AG09309 (cell line): ENCODE measurements at places on chromosomes 7 and 10.
A peak's percentile ranks its signal among the peaks of the same experiment; 100 is the strongest.

DNA sequence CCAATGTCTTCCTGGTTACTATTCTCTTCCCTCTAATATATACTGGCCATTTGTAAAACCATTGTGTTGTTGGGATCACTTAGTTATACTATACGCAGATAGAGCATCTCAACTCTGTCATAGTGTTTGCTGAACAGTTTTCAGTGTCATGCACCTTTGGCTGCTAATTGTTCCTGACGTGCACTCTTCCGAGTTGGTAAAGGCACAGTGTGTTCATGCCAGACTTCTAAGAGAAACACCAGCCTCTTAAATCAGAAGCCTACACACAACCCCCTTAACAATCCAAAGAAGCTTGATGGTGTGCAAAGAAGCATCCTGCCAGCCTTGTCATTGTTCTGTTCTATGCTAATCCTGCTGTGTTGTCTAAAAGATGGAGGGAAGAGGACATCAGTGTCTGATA, 131.1 kb downstream of the MAPK8 start:
- no peak for DNase-seq

DNA sequence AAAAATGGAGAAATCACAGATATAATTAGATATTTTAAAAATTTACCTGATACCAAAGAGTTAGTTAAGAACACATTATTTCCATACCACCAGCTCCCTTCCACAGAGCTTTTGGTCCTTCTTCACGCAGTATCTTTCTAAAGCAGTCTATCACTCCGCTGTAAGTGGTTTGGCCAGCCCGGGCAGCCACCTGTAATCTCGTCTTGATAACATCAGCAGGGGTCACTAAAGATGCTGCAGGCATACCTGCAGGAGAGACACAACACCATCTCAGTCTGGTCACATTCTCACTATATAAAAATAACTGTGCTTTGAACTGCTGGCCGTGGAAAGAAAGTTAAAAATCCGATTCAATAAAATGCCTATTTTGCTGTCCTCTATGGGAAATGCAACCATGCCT, 200.1 kb downstream of the SLC25A13 start:
- no peak for DNase-seq

DNA sequence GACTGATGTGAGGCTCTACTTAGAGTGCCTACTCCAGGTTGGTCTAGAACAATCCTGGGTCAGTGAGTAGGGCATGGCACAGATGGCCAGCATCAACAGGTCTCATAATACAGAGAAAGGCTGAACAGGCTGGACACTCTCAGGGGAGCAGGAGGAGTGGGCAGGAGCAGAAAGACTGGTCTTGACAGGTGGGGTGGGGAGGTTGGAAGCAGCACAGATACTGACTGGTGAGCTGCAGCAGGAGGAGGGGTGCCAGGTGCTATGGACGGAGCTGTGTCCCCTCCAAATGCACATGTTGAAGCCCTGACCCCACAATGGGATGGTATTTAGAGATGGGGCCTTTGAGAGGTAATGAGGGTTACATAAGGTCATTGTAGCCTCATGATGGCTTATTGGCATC, 190.4 kb upstream of the PLXNA4 start:
- no peak for DNase-seq

DNA sequence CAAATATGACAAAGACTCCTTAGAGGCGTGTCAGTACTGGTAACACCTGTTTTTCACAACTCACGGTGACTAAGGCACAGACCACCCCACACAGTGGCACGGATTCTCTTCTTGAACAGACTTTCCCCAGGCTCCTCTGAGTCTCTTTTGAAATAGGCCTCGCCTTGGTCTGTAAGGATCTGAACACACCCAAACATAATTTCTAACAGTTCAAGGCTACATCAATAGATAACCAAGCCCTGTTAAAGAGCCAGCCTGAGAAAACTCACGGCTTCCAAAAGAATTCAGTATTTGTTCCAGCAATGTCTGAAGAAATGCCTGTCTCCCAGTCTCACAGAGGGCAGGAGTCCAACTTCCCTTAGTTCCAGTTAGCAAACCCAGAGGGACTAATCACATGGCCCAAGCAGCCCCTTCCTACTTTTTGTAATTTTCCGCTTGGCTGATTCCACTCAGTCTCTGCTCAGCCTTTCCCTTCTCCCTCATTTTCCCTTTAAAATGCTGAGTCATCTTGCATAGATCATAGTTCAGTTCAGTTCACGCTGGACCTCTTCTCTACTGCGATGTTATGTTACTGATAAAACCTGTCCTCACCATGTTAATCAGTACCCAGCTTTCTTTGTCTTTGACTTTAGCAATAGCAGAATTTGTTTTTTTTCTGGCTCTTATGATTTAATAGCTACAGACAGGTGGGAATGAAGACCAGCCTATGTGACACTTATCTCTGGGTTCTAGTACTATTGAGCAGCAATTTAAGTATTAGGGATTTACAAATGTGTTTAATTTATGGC, 22.6 kb upstream of the AKR1C3 start:
- DNase-seq = peak; percentile 63

- DNase-seq = no peak
Measured at GRCh38 chr7:151139791-151140190, 27.7 kb downstream of the GBX1 start.

GRCh38 chr7:3998060-3998459, 684.0 kb upstream of the FOXK1 start:
- DNase-seq = no peak

DNA sequence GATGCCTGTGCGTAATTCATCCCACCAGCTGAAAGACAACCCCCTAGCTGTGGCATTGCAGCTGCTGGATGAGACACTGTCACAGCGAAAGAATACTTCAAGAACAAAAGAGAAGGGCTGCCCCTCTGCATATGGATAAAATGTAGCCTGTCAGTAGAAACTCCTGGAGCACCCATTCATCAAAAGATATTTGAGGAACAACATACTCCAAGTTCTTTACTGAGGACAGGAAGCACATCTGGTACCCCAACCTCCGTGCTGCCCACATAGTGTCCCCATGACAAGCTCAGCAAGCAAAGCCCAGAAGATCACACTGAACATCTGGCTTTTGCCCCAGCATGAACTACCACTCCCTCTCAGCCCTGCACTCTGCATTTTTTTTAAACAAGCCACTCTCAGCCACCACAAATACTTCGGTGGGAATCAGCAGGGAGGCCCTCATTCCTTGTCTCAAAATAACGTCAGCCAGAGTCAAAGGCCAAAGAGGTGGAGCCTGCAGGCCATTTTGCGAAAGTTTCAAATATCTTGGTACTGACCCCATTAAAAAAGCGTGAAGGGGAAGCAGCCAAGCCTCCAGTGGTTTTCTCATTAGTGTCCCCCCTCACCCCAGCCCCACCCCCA, 1.7 kb downstream of the CREB3L2 start:
- peak; percentile 86 for DNase-seq

GRCh38 chr10:13161857-13162271, 506 bp downstream of the MCM10 start:
- no peak for DNase-seq

GRCh38 chr7:26376175-26376917, 84.7 kb downstream of the SNX10 start:
- DNase-seq = no peak

- DNase-seq = no peak
Measured at GRCh38 chr7:26451997-26452396, 160.3 kb downstream of the SNX10 start.

DNA sequence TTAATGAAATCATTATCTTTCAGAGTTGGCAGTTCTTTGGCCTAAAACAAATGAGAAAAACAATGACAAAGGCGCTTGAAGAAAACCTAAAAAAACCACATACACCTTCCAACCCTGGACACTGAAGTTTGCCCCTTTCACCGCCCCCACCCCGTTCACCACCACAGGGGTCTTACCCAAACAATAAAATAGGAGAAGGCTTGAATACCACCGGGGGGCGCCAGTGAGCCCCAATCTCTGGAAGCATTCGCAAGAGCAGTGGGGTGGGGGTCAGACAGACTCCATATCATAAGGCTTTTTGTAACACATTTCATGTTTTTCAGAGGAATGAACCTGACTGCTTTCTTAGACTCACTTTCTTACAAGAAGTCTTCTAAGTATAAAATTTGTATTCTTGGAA, 163.6 kb downstream of the PIP4K2A start:
- no peak for DNase-seq

- no peak for DNase-seq
Measured at GRCh38 chr10:71177651-71178199, 34.6 kb upstream of the UNC5B start.

DNA sequence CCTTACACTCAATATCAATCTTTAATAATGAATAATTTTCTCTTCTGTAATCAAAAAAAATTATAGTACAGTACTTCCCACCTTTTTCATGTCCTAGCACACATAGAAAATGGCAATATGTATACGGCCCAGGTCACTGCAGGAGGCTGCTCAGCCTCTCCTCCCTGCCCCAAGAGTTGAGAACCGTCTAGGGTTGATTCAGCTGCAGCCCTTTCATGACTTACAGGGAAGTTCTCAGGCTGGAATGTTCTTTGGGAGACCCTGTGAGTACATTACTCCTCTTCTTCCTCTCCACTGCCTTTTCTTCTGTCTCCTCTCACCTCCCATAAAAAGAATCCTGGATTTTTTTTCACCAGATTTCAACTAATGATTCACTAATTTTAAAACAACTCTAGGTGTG, 180.0 kb downstream of the HDAC9 start:
- DNase-seq = no peak

GRCh38 chr10:101939008-101939648, 95.5 kb upstream of the KCNIP2 start:
- DNase-seq = peak; percentile 75

DNA sequence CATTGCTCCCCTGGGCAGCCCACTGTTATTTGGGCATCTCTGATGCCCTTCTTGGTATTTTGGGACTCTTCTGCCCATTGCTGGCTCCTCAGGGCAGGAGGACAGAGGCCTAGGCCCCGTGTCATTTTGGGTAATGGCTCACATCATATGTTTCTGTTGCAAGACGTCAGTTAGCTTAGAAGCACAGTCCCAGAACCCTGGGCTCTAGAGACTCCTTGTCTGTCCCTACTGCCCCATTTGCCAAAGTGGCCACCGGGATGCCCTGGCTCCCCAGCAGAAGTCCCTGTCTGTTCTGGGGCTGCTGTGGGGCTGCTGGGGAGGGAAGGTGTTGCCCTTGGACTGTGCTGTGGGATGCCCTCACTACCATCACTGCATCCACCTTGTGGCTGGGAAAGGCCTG, 48.8 kb downstream of the ADCYAP1R1 start:
- no peak for DNase-seq

DNA sequence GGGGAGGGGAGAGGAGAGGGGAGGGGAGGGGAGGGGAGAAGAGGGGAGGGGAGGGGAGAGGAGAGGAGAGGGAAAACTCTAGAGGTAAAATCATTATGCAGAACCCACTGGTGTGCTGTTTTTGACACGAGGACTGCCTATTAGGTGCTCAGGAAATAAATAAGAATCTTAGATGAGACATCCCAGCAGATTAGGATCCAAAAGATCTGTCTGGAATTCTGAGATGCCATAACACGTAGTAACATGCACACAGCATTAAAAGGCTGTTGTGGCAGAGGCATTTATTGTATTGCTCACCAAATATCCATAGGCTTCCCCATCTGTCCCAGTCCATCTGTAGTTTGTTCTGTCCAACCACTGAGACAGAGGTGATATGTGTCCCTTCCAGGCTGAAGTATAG, 40.8 kb upstream of the KMT2E start:
- no peak for DNase-seq

GRCh38 chr10:34473174-34474008, 341.7 kb downstream of the PARD3 start:
- DNase-seq = no peak

GRCh38 chr10:10833955-10834354, 183.7 kb upstream of the CELF2 start:
- DNase-seq = no peak

- DNase-seq = no peak
Measured at GRCh38 chr10:71210542-71210871, 1.9 kb upstream of the UNC5B start.

- DNase-seq = no peak
Measured at GRCh38 chr10:32263300-32263699, 83.7 kb downstream of the EPC1 start.

DNA sequence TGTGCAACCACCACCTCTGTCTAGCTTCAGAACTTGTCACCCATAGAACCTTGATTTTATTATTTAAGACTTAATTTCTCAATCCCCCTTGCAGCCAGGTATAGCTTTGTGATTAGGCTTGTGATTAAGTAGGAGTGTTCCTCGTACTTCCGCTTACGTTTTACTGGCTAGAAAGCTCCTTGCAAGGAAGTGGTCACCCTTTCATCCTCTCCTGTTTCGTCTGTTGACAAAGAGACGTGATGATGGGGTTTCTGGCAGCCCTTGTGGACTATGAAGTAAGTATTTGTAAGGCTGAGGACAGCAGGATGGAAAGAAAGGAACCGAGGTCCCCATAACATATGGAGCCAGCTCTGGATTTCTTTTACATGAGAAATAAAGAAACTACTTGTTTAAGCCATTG, 86.5 kb upstream of the KDM7A start:
- no peak for DNase-seq

DNA sequence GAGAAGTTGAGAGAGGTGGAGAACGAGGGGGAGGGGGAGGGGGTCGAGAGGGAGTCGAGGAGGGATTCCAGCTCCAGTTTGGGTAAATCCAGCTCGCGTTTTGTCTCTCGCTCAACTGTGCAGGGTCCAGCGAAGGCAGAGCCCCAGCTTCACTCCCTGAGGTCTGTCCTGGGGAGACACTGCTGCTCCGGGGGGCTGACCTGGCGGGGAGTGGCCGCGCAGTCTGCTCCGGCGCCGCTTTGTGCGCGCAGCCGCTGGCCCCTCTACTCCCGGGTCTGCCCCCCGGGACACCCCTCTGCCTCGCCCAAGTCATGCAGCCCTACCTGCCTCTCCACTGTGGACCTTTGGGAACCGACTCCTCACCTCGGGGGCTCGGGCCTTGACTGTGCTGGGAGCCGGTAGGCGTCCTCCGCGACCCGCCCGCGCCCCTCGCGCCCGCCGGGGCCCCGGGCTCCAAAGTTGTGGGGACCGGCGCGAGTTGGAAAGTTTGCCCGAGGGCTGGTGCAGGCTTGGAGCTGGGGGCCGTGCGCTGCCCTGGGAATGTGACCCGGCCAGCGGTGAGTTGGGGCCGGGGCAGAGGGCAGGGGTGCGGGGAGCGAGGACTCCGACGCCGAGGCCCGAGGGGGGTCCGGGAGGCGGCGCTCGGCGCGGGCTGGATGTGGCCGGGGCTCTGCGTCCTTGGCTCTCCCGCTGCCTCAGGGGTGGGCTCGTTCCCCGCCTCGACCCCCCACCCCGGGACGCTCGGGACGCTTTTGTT, at the start of gene TET1:
Gene TET1, plus strand, starts transcription at position 152 of the 757 bp plus-strand sequence. CDS start 12,002 bp downstream, outside the sequence.
- DNase-seq = no peak

- DNase-seq = no peak
Measured at GRCh38 chr7:114922026-114922651, at the start of gene MDFIC. Gene MDFIC (plus strand): TSS chr7:114922094. CDS start chr7:114923034, 940 bp downstream.

DNA sequence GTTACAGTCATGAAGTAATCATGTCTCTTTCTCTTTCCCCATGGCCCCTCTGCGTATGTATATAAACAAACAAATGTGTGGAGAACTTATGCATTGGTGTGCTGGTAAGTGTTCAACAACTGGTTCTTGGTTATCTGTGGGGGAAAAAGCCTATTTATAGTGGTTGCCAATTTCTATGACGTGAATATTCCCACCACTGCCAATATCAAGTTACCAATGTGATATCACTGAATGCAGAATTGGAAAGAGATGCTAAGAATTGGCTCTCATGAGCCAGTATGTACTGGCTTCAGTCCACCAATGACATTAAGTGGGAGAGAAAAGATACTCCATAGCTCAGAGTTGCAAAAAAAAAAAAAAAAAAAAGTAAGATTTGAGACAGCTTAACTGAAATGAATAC, 399.7 kb downstream of the REEP3 start:
- DNase-seq = no peak

- peak; percentile 4 for DNase-seq
Measured at GRCh38 chr7:34823650-34824258, 165.7 kb downstream of the NPSR1 start.

- no peak for DNase-seq
Measured at GRCh38 chr10:24645784-24646183, 77.9 kb downstream of the ARHGAP21 start.
